ENCODE measurements at places on chromosomes 13 and 19.

DNA sequence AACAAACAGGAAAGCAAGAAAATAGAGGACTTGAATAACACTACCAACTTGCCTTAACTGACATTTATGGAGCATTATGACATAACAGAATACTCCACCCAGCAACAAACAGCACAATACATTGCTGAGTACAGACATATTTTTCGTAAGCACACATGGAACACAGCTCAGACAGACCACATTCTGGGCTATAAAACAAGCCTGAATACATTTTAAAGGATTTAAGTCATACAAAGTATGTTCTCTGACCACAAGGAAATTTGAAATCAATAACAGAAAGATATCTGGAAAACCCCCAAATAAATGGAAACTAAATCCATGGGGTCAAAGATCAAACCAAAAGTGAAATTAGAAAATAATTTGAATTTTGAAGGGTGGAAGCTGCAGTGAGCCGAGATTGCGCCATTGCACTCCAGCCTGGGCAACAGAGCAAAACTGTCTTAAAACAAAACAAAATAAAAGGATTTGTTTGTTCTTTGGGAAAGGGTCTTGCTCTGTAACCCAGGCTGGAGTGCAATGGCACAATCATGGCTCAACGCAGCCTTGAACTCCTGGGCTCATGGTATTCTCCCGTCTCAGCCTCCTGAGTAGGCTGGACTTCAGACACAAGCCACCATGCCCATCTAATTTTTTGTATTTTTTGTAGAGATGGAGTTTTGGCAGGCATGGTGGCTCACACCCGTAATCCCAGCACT is 5.6 kb downstream of the ZDHHC20 start:
- DNase-seq = no peak

- peak; percentile 96 for DNase-seq
These were observed at the start of gene PCSK4 for GRCh38 chr19:1490311-1491113. TSS of gene PCSK4 (minus strand) at chr19:1490350. CDS start at chr19:1490346, 4 bp downstream.

DNA sequence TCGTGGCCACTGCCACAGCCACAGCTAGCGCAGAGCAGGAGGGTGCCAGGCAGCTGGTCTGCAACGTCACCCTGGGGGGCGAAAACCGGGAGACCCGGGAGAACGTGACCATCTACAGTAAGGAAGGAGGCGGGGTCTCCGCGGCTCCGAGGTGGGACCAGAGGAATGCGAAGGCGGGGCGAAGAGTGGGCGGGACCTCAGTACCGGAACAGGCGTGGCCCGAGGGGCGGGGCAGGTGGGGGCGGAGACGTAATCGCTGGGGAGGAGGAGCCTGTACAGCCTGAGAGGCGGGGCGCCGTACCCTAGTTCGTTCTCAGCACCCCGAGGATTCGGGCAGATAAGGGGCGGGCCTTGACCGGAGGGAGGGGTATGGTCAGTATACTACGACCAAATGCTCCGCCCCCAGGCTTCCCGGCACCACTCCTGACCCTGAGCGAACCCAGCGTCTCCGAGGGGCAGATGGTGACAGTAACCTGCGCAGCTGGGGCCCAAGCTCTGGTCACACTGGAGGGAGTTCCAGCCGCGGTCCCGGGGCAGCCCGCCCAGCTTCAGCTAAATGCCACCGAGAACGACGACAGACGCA is 2.5 kb downstream of the ICAM5 start:
- no peak for DNase-seq

DNA sequence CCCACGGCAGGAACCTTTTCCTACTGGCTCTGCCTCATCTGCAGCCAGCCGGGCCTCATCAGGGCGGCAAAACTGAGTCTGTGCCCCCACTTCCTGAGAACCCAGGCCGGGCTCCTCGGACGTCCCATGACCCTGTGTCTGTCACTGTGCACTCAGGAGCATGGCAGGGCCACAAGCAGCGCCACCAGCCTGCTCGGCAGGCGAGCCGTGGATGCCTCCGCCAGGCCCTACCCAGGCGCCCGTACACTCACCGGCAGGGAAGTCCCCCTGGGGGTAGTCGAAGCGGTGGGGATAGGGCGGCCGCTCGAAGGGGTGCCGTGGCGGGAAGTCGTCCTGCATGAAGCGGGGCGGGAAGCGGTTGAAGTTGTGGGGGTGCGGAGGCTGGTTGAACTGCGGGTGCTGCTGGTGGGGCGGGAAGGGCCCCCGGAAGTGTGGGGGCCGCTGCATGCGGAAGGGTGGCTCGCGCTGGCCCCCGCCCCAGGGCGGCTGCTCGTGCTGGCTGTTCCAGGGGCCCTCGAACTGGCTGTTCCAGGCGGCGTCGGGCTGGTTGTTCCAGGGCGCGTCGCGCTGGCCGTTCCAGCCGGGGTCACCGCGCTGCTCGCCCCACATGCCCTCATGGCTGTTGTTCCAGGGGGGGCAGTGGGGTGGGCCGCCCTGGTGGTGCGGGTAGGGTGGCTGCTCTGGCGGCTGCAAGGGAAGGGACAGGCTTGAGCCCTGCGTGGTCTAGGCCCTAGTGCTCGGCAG is 17.1 kb downstream of the CHERP start:
- no peak for DNase-seq

DNA sequence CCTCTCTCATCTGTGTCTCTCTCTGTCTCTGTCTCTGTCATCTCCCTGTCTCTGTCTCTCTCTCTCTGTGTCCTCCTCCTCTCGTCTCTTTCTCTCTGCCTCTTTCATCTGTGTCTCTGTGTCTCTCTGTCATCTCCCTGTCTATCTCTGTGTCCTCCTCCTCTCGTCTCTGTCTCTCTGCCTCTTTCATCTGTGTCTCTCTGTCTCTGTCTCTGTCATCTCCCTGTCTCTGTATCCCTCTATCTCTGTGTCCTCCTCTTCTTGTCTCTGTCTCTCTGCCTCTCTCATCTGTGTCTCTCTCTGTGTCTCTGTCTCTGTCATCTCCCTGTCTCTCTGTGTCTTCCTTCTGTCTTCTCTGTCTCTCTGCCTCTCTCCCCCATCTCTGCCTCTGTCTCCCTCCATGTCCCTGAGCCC is 551 bp upstream of the EBI3 start:
- no peak for DNase-seq

Measured in stimulated activated CD4-positive, alpha-beta T cell treated with anti-CD3 and anti-CD28 coated beads, TNF-alpha, amount 100 ng/mL, for 1 hour (primary cell).